ENCODE measurements at places on chromosomes 1 and 21.

GRCh38 chr1:167752219-167752985 lies 30.6 kb downstream of the MPZL1 start:
- DNase-seq: no peak

DNA sequence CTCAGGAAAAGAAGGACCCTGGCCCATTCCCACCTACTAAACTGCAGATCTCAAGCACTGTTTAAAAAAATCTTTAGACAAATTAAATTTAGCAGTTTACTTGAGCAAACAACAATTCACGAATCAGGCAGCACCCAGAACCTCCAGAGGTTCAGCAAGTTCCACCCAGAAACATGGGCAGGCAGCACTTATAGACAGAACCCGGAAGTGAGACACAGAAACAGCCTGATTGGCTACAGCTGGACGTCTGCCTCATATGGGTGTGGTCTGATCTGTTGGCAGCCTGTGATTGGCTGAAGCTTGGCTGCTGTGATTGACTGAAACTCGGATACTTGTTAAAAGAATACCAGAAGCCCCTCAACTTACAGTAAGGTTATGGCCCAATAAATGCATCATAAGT lies 34.7 kb upstream of the COL6A2 start:
- no peak for DNase-seq

DNA sequence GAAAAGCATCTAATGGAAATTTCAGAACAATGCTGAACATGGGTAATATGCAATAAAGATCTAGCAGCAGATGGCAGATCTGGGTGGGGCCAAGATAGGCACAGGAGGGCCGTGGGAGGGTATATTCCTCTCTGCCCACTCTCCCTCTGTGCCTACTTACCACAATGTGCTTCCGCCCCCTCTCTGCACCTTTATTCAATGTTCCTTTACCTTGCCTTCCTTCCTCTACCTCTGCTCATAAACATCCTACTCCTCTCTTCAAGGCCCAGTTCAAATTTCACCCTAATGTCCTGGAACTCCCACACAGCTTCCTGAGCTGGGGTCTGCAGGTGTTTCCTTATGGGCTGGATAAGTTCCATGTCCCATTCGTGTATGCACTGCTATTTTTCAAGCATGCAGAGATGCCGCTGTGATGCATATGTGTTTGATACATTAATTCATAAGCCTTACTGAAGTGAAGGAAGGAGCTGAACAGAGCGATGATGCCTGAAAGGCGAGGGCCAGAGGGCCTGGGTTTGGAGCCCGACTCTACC lies 65.6 kb upstream of the EDEM3 start:
- DNase-seq: no peak

DNA sequence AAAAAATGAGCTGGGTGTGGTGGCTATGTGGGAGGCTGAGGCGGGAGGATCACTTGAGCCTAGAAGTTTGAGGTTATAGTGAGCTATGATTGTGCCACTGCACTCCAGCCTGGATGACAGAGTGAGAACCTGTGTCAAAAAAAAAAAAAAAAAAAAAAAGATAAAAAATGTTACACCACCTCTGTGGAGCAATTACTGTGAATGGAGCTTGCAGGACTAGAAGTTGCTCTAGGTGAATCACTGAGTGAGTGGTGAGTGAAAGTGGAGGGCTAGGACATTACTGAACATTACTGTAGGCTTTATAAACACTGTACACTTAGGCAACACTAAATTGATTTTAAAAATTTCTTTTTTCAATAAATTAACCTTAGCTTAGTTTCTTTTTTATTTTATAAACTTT lies 21.9 kb downstream of the TLCD4 start:
- DNase-seq: no peak

DNA sequence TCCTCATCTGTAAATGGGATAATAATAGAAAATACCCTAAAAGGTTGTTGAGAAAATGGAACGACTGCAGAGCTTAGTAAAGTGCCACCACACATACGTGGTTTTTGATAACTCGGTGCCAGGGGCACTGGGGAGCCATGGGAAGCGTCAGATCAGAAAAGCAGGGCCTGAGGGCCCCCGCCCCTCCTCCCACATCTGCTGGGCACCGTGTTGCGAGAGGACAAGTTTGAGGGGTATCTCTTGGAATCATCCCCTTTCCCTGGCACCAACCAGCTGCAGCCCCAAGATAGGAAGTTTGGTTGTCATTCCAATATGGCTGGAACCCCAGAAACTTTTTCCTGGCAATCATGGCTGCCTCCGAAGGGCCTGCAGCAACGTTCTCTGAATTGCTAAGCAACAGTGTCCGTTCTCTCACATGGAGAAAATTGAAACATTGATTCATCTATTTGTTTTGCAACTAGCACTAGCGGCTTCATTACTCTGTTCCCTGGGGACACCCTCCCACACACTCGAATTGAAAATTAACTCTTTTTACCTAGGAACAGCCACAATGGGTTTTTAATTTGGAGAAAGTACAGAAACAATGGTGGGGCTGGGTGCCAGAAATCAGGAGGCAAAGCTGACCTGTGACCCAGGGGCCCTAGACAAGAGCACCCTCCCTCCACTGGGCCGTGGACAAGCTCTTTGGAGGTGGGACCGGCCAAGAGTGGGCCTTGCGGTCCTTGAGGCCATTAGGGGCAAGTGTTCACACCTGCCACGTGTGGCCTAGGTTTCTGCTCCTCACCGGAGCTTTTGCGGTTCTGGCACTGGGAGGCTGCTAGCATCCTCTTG lies 190.0 kb upstream of the VAMP3 start:
- no peak for DNase-seq

DNA sequence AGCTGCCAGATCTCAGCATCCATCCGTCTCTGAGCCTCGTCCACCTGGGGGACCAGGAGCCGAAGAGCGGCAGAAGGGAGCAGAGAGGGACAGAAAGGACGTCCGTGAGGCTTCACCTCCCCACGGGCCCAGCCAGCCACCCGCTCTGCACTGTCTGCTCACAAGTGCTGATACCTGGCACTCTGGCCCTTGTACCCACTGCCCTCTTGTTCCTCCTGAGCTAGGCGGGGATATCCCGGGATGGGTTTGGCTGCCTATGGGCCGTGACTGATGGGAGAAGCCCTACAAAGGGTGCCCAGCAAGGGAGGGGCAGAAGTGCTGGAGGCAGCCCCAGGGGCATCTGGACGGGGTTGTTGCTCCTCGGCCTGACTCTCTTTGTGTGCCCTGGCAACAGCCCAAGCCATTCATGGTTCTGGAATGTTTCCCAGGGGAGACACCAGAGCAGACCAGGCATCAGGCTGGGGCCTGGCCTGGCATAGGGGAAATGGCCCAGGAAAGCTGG lies 57.6 kb downstream of the LDLRAD2 start:
- DNase-seq: no peak

GRCh38 chr1:154178911-154179811 lies 12.7 kb downstream of the TPM3 start:
- no peak for DNase-seq

- no peak for DNase-seq
Measured at GRCh38 chr1:59967141-59967697, 40.6 kb upstream of the CYP2J2 start.

DNA sequence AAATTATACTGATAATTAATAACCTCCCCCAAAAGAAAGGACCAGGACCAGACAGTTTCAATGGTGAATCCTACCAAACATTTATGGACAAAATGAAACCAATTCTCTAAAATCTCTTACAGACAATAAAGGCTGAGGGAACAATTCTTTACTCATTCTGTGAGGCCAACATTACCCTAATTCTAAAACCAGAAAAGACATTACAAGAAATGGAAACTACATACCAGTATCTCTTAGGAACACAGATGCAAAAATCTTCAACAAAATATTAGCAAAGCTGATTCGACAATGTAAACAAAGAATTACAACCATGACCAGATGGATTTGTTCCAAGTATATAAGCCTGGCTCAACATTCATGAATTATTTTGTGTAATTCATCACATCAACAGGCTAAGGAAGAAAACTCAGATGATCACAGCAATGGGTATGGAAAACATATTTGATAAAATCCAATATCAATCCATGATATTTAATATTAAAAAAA lies 8.6 kb downstream of the TMED5 start:
- DNase-seq: no peak

- DNase-seq: no peak
Measured at GRCh38 chr1:63621075-63621474, 27.9 kb downstream of the PGM1 start.

DNA sequence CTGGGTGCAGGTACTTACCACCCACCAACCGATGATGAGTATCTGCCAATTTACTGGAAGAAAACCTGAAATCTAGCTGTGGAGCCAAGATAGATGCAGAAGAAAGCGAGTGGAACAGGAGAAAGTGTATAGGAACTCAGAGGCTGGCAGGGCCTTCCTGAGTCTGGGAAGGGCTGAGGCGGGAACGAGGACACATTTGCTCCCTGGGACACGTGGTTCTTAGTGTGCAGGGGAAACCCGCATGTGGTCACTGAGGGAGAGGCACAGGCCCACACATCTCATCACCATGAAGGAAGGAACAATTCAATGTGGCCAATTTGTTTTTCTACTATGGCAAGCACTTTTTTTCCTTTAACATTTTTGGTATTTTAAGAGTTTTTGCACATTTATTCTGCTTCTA lies 8.2 kb downstream of the RYR2 start:
- DNase-seq: no peak

GRCh38 chr1:248852481-248853405 lies 6.1 kb downstream of the ZNF692 start:
- DNase-seq: no peak

DNA sequence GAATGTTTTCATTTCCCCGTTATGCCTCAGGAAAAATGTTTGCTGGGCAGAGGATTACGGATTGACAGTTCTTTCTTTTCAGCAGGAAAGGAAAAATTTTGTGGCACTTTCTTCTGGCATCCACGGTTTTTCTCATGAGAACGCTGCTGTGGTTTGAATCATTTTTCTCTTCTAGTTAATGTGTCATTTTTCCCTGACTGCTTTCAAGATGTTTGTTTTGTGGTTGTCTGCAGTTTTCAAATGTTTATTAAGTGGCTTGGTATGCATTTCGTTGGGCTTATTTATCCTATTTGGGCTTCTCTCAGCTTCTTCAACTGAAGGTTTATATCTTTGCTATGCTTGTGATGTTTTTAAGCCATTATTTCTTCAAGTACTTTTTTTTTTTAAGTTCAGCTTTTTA lies 359.0 kb downstream of the RGS7 start:
- no peak for DNase-seq

DNA sequence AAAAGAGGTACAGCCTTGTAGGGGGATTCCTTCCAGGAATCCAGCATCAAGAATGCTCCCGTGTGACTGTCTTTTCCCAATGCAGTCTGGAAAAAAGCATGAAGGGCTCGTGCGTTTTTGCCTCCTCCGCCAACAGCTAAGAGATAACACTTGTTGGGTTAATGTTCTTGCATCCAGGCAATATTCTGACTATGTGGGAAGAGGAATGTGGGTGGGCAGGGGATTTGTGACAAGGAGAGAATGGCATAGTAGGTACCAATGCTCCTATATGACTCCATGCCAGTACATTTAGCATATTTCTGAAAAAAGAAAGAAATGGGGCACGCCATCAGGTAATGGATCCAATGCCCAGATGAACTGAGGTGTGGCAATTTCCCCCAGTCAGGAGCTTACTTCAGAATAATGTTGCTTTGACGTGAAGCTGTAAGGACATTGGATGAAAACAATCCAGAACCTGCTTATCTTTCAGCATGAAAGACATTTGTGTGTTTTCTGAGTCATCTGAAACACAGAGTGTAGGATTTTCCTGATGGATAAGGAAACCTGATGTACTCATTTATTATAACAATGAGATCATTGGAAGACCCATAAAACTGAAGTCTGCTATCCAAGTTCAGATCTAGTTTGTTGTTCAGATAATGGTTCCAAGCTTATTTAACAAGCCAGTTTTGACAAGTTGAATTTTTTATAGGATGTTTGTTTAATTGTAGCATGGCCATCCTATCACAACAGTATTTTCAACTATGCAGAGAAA lies 105.5 kb downstream of the LYPLAL1 start:
- no peak for DNase-seq

- DNase-seq: no peak
Measured at GRCh38 chr1:59443310-59443709, 146.4 kb downstream of the FGGY start.

GRCh38 chr21:26933448-26933847 lies 33.4 kb downstream of the ADAMTS5 start:
- no peak for DNase-seq

DNA sequence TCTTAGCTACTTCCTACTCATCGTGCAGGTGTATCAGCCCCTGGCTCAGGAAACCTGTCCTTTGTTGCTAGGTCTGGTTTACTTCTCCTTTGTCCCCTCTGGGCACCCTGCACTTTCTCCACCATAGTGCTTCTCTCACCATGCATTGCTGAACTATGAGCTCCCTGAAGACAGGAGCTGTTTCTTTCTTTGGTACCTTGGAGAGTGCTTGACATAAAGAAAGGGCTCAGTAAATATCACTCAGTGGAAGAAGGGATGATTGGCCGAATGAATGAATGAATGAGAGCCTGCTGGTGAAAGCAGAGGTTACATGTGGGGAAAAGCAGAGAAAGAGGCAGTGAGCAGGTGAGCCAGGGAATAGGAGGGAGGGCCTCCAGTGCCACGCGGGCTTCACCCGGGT lies 9.8 kb upstream of the HMGB4 start:
- DNase-seq: no peak

- DNase-seq: no peak
Measured at GRCh38 chr21:25094695-25095094, 512.6 kb downstream of the MRPL39 start.

- no peak for DNase-seq
Measured at GRCh38 chr1:20308569-20308968, 17.9 kb downstream of the VWA5B1 start.

- no peak for DNase-seq
Measured at GRCh38 chr21:34936883-34937563, 112.1 kb downstream of the RUNX1 start.

- DNase-seq: no peak
Measured at GRCh38 chr1:214332946-214333798, 52.2 kb downstream of the SMYD2 start.

- DNase-seq: no peak
Measured at GRCh38 chr1:197139169-197139568, 7.3 kb downstream of the ASPM start.

GRCh38 chr1:63326473-63327380 lies 4.4 kb downstream of the FOXD3 start:
- DNase-seq: no peak

GRCh38 chr1:23452011-23452411 lies 27.5 kb upstream of the TCEA3 start:
- DNase-seq: no peak

GRCh38 chr1:203524152-203524551 lies 30.2 kb downstream of the OPTC start:
- DNase-seq: no peak

DNA sequence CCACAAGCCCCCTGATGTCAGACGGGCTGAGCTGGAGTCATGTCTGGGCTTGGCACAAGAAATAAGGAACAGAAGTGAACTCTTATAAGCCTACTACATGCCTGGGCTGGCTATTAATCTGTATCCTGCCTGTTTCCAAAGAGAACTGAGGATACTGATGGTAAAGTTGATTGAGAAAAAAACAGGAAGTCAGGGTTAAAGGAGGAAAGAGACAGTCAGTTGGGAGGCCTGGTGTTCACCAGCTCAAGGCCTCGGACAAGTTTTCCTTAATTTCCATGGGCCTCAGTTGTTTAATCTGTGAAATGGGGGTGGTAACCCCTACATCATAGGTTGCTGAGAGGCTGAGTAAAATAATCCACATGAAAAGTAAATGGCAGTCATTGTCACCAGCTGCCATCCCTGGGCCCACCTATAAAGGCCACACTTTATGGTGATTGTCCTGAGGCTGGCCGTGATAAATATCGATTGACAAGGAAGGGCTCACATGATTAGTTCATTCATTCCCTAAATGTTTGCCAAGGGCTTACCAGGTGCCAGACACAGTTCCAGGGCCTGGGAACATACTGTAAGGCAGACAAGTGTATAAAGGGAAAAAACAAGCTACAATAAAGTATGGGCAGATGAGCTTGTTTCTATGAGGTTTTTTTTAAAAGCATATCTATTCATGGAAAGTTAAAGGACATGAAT lies 2.8 kb downstream of the ALDH4A1 start:
- no peak for DNase-seq
